ENCODE measurements at places on chromosomes 12 and 14.

DNA sequence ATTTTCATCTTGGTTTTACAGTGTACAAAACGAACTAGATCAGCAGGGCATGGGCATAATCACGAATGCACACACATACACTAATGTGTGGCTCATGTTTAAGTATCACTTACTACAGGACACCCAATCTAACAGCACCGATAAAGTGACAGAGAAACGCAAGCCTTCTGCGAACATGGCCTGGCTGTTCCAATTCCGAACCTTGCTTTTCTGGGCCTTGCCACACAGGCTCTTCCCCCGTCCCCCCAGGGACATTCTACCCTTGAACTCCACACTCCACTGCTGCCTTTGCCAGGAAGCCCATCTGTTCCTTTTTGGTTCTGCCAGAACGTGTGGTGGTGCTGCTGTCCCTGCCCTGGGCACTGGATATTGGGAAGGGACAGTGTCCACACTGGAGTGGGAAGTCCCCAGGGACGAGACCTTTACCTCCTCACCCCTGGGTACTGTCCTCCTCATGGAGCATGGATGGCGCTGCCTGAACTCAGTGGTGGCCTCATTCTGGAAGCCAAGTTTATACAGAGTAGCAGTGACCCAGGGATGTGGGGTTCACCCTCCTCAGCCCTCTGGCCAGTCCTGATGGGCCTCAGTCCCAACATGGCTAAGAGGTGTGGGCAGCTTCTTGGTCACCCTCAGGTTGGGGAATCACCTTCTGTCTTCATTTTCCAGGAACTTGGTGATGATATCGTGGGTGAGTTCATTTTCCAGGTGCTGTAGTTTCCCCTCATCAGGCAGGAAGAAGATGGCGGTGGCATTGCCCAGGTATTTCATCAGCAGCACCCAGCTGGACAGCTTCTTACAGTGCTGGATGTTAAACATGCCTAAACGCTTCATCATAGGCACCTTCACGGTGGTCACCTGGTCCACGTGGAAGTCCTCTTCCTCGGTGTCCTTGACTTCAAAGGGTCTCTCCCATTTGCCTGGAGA lies 7.9 kb downstream of the SERPINA1 start:
- no peak for DNase-seq

DNA sequence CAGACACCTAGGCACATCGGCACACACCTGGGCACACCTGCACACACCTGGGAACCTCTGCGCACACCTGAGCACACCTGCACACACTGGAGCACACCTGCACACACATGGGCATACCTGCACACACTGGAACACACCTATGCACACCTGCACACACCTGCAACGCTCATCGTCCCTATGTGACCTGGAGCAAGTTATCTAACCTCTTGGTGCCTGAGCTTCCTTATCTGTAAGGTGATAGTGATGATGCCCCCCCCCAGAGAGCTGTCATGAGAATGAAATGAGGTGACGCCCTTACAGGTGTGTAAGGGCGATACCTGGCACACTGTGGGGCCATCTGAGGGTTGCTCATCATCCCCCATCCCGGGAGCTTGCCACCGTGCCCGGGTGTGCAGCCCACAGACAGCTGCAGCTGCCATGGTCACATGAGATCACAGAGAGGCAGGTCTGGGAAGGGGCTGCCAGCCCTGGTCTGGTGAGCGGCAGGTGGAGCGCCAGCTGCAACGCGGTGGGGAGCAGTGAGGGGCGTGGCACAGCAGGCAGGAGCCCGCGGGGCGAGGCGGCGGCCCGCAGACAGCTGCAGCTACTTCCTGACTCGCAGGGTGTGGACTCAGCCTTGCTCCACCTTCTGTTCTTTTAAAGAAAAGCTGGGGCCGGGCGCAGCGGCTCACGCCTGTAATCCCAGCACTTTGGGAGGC lies 59.9 kb upstream of the FBRSL1 start:
- DNase-seq, result peak; percentile 67

DNA sequence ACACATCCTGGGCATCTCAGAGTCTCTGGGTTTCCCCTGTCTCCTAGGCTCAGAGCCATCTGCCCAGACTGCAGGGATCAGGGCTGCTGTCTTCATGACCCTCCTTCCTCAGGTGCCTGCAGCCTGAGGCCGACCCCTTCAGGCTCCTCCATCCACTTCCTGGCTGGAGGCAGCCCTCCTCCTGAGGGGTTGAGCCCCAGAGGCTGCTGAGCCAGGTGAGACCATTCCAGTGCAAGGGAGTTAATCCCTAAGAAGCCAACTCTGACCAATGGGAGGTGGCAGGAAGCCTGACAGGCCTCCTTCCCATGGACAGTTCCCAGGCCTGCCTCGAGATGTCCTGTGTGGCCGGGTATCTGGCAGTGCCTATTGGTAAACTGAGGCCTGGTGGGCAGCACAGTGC lies 8.4 kb upstream of the PPP4R4 start:
- DNase-seq, result no peak

DNA sequence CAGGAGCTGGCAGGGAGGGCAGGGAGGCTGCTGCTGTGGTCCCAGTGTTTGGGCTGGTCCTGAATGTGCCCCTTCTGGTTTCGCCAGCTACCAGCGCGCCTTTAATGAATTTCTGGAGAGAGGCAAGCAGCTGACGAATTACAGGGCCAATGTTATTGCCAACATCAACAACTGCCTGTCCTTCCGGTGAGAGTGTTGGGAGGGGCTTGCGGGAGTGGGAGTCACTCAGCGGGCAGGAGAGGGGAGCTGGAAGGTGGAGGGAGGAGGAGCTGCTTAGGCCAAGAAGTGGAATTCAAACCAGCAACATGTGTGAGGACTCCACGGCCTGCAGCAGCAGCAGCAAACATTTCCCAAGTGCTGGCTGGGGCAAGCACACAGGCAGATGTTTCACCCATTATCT lies 7.7 kb downstream of the TNFAIP2 start:
- no peak for DNase-seq

DNA sequence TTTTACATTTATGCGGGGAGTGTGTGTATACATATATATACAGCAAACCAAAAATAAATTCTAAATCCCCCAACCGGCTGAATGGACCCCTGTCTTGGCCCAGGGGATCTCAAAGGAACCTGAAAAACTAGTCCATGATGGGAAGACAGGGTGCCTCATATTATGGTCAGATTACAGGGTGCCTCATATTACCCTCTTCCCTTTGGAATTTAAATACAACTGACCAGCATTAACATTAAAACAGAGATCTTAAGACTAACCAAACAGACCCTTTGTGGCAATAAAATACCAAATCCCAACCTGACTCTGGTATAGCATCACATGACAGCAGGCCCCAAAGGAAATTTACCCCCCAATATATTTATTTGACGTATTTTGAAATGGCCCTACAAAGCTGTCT lies 17.0 kb downstream of the GSTZ1 start:
- no peak for DNase-seq

- no peak for DNase-seq
Observed at GRCh38 chr14:32078023-32078857, 1.1 kb downstream of the ARHGAP5 start.

GRCh38 chr12:119151445-119152026 lies 27.2 kb upstream of the HSPB8 start:
- no peak for DNase-seq

DNA sequence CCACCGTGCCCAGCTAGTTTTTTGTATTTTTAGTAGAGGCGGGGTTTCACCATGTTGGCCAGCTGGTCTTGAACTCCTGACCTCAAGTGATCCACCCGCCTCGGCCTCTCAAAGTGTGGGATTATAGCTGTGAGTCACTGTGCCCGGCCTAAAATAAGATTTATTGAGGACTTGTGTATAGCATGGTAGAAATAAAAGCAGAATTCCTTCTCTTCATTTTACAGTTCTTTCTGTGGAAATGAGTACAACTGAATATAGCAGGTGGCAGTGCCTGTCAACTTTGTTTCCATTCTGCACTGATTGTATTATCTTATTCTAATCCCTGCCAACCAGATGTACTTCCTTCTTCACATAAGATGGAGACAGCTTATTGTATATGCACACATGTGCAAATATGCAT lies 41.0 kb downstream of the DIP2B start:
- no peak for DNase-seq

DNA sequence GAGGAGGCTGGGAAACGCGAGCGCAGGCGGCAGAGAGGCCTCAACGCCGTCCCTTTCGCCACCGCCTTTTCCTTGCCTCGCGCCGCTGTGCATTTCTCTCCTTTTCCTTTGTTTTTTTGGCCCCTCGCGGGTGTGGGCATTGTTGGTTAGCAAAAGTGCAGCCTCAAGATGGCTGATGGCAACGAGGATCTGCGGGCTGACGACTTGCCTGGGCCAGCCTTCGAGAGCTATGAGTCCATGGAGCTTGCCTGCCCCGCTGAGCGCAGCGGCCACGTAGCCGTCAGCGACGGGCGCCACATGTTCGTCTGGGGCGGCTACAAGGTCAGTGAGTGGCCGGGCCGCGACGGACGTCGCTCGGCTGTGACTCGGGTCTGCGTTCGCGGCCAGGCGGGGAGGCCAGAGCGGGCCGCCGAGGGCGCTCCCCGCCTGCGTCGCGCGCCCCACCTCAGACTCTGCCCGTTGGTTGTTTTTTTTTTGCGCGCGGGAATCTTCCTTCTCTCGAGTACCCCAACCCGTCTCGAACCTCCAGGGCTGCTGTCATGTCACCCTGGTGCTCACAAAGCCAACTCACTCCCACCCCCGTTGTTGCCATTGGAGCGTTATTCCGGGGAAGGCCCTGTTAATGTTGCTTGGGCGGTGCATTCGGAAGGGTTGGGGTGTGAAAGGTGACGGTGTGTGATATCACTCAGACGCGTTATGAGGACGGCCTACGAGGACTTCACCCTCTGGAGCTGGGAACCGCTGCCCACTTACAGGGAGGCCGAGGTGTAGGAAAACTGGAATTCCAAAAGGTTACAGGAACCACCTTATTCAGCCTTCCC lies 558 bp downstream of the KLHDC2 start:
- DNase-seq, result peak; percentile 83

GRCh38 chr12:85874031-85874461 lies at the start of gene NTS:
TSS of gene NTS (plus strand) at chr12:85874295. CDS start at chr12:85874404, 109 bp downstream.
- no peak for DNase-seq

- DNase-seq, result no peak
Observed at GRCh38 chr12:30719060-30719459, 23.4 kb upstream of the IPO8 start.

Data from activated T-cell treated with anti-CD3 and anti-CD28 coated beads, Interleukin-2, amount 50 U/mL, for 48 hours (primary cell).